ENCODE measurements at places on chromosomes 1 and 21. TPM values are rescaled to one million over a fixed set of nuclear protein-coding genes. Genes with fewer than 3 reads are reported as not detected.

DNA sequence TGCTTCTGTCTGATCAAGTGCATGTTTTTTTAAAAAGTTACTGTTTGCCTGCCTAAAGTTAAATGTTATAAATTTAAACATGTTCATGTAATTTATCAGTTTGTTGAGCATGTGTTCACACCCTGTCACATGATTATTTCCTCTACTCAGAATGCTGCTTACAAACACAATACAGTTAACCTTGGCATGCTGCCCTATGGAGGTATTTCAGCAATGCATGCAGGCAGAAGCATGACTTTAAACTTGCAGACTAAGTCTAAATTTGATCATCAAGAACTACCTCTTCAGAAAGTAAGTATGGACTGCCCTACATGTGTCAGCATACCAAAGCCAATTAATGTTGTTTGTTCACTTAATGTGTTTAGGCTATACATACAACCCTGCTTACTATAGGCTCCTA, 161.6 kb downstream of the LRRC40 start:
- H3K4me3 ChIP-seq, result no peak overlapping the region
- no peaks in the 10 kb centered on the region for H3K4me1 ChIP-seq
- H3K36me3 ChIP-seq, result no peaks in the 10 kb centered on the region
- DNase-seq, result no peak
- no peaks in the 10 kb centered on the region for H3K27me3 ChIP-seq

GRCh38 chr1:43509007-43509739, 21.5 kb upstream of the PTPRF start:
- no peaks in the 10 kb centered on the region for H3K36me3 ChIP-seq
- no peaks in the 10 kb centered on the region for H3K4me1 ChIP-seq
- no peak overlapping the region for H3K27ac ChIP-seq
- no peak overlapping the region for H3K4me3 ChIP-seq

GRCh38 chr21:36004441-36004840, 55.9 kb downstream of the SETD4 start:
- DNase-seq, result peak; percentile 23
- no peaks in the 10 kb centered on the region for H3K27me3 ChIP-seq
- H3K4me3 ChIP-seq, result no peak overlapping the region
- H3K36me3 ChIP-seq, result no peaks in the 10 kb centered on the region

DNA sequence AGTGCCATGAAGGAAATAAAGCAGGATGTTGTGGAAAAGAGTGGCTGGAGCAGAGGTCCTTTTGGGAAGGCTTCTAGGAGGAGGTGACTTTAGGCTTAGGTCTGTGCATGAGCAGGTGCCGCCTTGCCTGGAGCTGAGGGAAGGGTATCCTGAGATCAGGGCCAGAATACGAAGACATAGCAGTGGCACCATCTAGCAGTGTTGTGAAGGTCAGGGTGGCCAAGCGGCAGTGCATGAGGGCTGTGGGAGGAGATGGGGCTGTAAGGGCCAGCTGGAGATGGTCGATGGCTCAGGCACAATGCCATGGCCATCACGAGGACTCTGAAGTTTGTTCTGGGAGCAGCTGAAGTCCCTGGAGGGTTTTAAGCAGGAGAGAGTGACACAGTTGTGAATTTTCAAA, 219.5 kb downstream of the PTPRU start:
- no peaks in the 10 kb centered on the region for H3K4me1 ChIP-seq
- H3K36me3 ChIP-seq, result no peaks in the 10 kb centered on the region
- DNase-seq, result no peak

- H3K36me3 ChIP-seq, result no peaks in the 10 kb centered on the region
- H3K4me3 ChIP-seq, result no peak overlapping the region
- H3K4me1 ChIP-seq, result peaks cover 6% of the 10 kb centered on the region
- peak overlapping the region; percentile 75 for H3K27ac ChIP-seq
Measured at GRCh38 chr21:46393451-46393940, 65.2 kb upstream of the DIP2A start.

- no peaks in the 10 kb centered on the region for H3K36me3 ChIP-seq
- no peak overlapping the region for H3K4me3 ChIP-seq
- no peaks in the 10 kb centered on the region for H3K27me3 ChIP-seq
- H3K4me1 ChIP-seq, result peaks cover 20% of the 10 kb centered on the region
- no peak overlapping the region for H3K27ac ChIP-seq
- DNase-seq, result no peak
Measured at GRCh38 chr1:44634606-44635189, 39.6 kb downstream of the TMEM53 start.

MAP10 gene
- total RNA-seq, result 0.59 TPM

- H3K36me3 ChIP-seq, result peaks cover 2% of the 10 kb centered on the region
- DNase-seq, result no peak
- no peak overlapping the region for H3K4me3 ChIP-seq
- H3K4me1 ChIP-seq, result no peaks in the 10 kb centered on the region
- no peak overlapping the region for H3K27ac ChIP-seq
Measured at GRCh38 chr1:230986976-230987375, 8.1 kb downstream of the ARV1 start.

HEYL gene
- total RNA-seq, result 9.4 TPM

GRCh38 chr1:244236101-244236500, 185.0 kb downstream of the ZBTB18 start:
- H3K27me3 ChIP-seq, result no peaks in the 10 kb centered on the region
- DNase-seq, result no peak
- H3K36me3 ChIP-seq, result no peaks in the 10 kb centered on the region

DNA sequence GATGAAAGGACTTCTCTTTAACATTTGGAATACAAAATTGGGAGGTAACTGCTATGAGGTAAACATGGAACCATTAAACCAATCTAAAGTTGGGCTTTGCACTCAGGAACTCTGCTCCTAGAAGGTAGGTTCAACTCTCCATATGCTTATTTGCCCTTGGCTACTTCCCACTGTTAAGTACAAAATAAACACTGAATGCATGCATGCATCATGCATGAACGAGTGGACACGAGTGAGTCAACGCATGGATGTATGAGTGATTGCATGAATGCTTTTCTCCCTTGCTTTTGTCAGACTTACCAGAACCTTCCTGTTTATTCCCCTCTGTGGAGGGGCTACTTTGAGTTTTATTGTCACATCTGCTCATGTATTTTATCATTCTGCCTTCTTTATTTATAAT, 42.4 kb upstream of the RUNX1 start:
- no peaks in the 10 kb centered on the region for H3K4me1 ChIP-seq
- no peak overlapping the region for H3K4me3 ChIP-seq
- H3K27ac ChIP-seq, result no peak overlapping the region
- DNase-seq, result no peak

DNA sequence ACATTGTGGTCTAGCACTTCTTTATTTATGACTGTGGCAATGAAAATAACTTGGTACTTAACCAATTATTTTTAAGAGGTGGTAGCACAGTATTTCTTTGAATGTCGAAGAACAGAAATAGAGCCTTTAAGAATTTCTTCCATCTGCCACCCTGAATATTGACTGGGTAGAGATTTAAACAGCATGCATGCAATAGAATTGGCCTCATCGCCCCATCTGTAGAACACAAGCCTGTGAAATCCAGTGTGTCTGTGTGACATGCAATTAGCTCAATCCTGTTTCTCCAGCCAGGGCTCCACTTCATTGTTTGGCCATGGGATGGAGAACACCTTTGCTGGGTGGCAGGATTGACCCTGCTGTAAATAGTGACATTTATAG, 17.1 kb upstream of the KLHDC8A start:
- DNase-seq, result no peak
- no peak overlapping the region for H3K4me3 ChIP-seq
- peak overlapping the region; percentile 57 for H3K27ac ChIP-seq
- peaks cover 18% of the 10 kb centered on the region for H3K4me1 ChIP-seq

DNA sequence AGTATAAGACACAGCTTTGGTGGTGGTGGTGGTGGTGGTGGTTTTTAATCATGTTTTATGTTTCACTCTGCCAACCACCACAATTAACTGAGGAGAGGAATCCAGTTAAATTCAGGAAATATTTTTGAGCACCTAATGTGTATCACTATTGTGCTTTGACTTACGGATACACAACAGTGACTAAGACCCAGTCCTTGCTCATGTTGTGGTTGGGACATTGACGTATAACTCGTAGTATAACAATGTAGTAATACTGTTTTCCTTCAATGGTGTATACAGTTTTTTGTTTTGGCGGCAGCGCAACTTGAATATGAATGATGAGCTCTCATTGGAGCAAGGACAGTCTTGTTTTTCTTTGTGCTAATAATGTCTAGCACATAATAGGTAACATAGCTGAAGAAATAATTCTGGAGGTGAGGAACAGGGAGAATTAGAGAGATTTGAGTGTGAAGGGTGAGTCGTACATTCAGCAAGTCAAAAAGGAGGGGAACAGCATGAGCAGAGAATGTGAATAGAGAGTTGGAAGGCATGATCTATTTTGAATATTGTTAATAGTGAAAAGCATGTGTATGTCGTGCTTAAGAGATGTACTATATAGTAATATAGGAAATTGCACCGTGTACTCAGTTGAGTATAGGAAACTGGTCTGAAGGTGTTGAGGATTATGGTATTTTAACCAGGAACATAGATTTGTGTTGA, 5.5 kb downstream of the CACYBP start:
- H3K36me3 ChIP-seq, result no peaks in the 10 kb centered on the region
- H3K4me1 ChIP-seq, result no peaks in the 10 kb centered on the region
- no peak for DNase-seq
- H3K4me3 ChIP-seq, result no peak overlapping the region
- H3K27me3 ChIP-seq, result no peaks in the 10 kb centered on the region

- H3K27ac ChIP-seq, result no peak overlapping the region
- H3K4me1 ChIP-seq, result no peaks in the 10 kb centered on the region
- H3K4me3 ChIP-seq, result no peak overlapping the region
- DNase-seq, result no peak
- peaks cover 5% of the 10 kb centered on the region for H3K27me3 ChIP-seq
Measured at GRCh38 chr1:18548643-18549042, 67.9 kb downstream of the KLHDC7A start.

DNA sequence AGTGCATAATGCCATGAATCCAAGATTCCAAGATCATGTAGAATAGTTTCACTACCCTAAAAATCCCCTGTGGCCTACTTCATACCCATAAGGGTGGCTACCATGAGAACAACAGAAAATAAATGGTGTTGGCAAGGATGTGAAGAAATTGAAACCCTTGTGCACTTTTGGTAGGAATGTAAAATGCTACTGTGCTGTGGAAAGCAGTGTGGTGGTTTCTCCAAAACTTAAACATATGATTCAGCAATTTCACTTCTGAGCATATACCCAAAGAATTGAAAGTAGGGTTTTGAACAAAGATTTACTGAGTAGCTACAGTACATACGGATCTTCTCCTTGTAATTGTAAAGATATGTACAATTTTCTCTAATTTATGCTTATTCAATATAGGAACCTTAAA, 16.0 kb downstream of the FNBP1L start:
- no peaks in the 10 kb centered on the region for H3K4me1 ChIP-seq
- H3K27ac ChIP-seq, result no peak overlapping the region
- no peaks in the 10 kb centered on the region for H3K27me3 ChIP-seq
- no peak overlapping the region for H3K4me3 ChIP-seq
- DNase-seq, result no peak
- H3K36me3 ChIP-seq, result no peaks in the 10 kb centered on the region

DNA sequence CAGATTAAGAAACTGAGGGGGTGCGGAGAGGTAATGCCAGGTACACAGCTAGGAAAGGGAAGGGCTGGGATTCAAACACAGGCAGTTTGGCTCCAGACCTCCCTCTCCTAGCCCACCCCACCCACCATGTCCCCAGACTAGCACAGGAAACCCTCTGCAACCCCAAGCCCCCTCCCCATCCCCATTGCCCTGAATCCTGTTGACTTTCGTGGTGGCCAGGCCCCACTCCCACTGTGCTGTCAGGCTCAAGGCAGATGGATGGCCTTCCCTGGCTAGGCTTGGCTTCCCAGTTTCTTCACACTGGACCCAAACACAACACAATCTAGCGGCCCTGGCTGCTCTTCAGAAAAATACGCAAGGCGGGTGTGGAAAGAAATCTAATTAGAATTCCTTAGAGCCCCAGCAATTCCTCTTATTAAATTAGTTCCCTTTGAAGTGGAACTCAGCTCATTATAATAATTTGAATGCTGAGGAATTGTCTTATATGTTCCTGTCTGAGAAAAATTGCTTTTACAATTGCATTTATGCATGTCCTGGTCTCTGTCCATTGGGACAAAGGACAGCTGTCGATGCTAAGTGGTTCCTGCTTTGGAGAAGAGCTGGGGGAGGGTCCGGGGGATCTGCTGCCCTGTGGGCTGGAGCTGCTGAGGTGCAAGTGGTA, 97.4 kb downstream of the SYF2 start:
- no peaks in the 10 kb centered on the region for H3K36me3 ChIP-seq
- H3K27me3 ChIP-seq, result no peaks in the 10 kb centered on the region
- DNase-seq, result no peak

DNA sequence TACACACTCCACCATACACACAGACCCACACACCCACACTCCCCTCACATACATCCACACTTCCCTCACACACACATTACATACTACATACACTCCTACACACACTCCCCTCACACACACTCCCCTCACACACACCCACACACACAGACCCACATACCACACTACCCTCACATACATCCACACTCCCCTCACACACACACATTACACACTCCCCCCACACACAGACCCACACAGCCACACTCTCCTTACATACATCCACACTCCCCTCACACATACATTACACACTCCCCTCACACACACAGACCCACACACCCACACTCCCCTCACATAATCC, 32.6 kb upstream of the SELENON start:
- DNase-seq, result no peak
- H3K36me3 ChIP-seq, result no peaks in the 10 kb centered on the region
- no peaks in the 10 kb centered on the region for H3K27me3 ChIP-seq
- H3K4me1 ChIP-seq, result peaks cover 11% of the 10 kb centered on the region
- no peak overlapping the region for H3K27ac ChIP-seq

GRCh38 chr1:25526753-25527152, 16.7 kb upstream of the LDLRAP1 start:
- no peaks in the 10 kb centered on the region for H3K27me3 ChIP-seq
- H3K4me1 ChIP-seq, result no peaks in the 10 kb centered on the region
- no peak for DNase-seq

- no peaks in the 10 kb centered on the region for H3K27me3 ChIP-seq
- no peak for DNase-seq
Measured at GRCh38 chr21:41052820-41053555, 115.0 kb upstream of the BACE2 start.

ASCL5 gene
- not detected for total RNA-seq

CD1B gene
- not detected for total RNA-seq

- H3K27ac ChIP-seq, result no peak overlapping the region
- H3K27me3 ChIP-seq, result no peaks in the 10 kb centered on the region
Measured at GRCh38 chr1:117032681-117033539, 27.2 kb upstream of the TTF2 start.

CFAP45 gene
- total RNA-seq, result 3.6 TPM

Measured in uterus (tissue), 4 donors.